Tracheal epithelial cell (primary cell): ENCODE measurements at places on chromosomes 11 and 22. TPM values are rescaled to one million over a fixed set of nuclear protein-coding genes. Genes with fewer than 3 reads are reported as not detected.

Gene EFCAB6
- under 0.01 and 1.1 TPM in 2 replicates for total RNA-seq

Gene SEZ6L
- under 0.01 TPM in 1 of 2 replicates, not detected in the other for total RNA-seq

Gene LSP1
- not detected in 2 replicates for total RNA-seq

Gene ZC3H12C
- total RNA-seq, result 9.0 and 19.3 TPM in 2 replicates

Gene OR51B5
- total RNA-seq, result not detected in 2 replicates
